ENCODE measurements at places on chromosomes 2 and 18.

- no peak for DNase-seq
Observed at GRCh38 chr2:157995117-157995516, 106.6 kb upstream of the UPP2 start.

DNA sequence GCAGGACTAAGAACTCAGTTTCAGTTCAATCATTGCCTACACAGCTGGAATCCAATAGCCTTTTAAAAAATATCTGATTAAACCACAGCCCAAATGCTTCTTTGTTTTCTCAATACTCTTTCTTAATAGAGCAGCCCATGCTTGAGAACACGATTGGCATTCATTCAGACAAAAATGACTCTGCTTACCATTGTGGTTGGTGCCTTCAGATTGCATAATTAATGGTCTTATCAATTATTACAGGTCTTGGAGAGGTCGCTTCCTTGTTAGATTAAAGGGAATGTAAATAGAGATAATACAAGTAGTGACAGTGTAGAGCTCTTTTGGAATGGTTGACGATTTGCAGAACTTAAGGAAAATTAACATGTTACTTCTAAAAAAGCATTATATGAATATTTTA is 107.2 kb downstream of the RNF152 start:
- DNase-seq: no peak

DNA sequence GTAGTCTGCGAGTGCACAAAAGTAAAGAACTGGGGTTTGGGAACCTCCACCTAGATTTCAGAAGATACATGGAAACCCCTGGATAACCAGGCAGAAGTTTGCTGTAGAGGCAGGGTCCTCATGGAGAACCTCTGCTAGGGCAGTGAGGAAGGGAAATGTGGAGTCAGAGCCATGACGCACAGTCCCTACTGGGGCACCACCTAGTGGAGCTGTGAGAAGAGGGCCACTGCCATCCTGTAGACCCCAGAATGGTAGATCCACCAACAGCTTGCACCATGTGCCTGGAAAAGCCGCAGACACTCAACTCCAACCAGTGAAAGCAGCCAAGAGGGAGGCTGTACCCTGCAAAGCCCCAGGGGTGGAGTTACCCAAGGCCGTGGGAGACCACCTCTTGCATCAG is 206.4 kb downstream of the PIEZO2 start:
- no peak for DNase-seq

DNA sequence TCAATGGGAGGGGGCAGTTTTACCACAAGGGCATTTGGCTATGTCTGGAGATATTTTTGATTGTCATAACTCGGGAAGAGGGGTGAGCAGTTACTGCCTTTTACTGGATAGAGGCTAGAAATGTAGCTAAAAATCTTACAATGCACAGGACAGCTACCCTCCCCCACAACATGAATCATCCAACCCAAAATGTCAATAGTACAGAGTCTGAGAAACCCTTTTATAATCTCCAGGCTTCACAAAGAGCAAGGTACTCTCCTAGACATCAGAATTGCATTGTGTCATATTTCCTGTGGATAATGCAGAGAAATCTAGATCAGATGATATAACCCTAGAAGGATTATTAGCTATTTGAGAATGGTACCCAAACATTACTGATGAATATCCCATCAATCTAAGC is 277.1 kb upstream of the NRP2 start:
- DNase-seq: peak; percentile 46

- no peak for DNase-seq
Observed at GRCh38 chr18:4813708-4814107, 358.6 kb upstream of the DLGAP1 start.
